ENCODE measurements at places on chromosomes 16 and 17.

DNA sequence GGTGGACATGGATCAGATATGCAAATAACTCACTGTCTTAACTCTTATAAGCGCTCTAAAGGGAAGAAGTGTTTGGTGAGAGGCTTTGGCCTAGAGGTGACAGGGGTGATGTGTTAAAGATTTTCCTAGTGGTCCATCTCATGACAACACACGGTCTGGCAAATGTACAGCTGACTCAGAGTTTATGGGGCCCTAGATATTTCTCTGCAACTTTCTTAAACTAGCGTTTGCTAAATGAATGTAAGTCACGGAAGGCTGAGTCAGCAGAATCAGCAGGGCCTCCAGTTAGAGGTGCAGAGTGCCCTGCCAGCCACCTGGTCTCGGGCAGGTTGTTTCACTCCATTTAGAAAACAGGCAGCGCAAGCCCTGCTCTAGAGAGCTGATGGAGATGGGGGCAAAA is 40.1 kb downstream of the CLEC16A start:
- DNase-seq, result no peak

DNA sequence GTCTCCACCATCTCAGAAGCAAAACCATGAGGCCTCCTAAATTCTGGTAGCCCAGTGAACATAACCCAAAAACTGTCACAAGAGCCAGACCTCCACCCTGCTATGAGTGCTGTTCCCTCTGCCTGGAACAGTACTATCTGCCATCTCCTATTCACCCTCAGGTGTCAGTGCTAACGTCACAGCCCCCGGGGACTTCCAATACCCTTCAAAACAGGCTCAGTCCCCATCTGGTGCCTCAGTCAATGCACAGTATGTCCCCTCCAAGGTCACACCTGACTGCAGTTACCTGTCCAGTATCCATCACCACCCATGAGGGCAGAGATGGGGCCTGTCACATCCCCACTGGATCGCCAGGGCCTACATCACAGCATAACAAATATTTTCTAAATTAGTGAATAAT is 11.5 kb downstream of the CREBBP start:
- no peak for DNase-seq

- no peak for DNase-seq
These were observed 34.4 kb downstream of the NLRC3 start for GRCh38 chr16:3542601-3543373.

- no peak for DNase-seq
These were observed 5.9 kb downstream of the MLLT6 start for GRCh38 chr17:38710985-38711384.

- DNase-seq, result no peak
These were observed 3.3 kb upstream of the TMEM235 start for GRCh38 chr17:78228176-78228575.

Measured in stimulated activated CD8-positive, alpha-beta memory T cell treated with anti-CD3 and anti-CD28 coated beads, Interleukin-2, amount 100 ng/mL, for 1 hour (primary cell).